ENCODE measurements at places on chromosomes 5 and 9.

GRCh38 chr9:136204838-136205706, at the start of gene LHX3:
LHX3 (minus strand) TSS chr9:136205128; CDS start chr9:136205012, 116 bp downstream.
- DNase-seq, result no peak

GRCh38 chr5:127564002-127564769, 46.7 kb downstream of the PRRC1 start:
- peak; percentile 34 for DNase-seq

- DNase-seq, result no peak
Measured at GRCh38 chr5:132673939-132674630, at the start of gene IL4. IL4 (plus strand) TSS chr5:132673989; CDS start chr5:132674051, 62 bp downstream.

DNA sequence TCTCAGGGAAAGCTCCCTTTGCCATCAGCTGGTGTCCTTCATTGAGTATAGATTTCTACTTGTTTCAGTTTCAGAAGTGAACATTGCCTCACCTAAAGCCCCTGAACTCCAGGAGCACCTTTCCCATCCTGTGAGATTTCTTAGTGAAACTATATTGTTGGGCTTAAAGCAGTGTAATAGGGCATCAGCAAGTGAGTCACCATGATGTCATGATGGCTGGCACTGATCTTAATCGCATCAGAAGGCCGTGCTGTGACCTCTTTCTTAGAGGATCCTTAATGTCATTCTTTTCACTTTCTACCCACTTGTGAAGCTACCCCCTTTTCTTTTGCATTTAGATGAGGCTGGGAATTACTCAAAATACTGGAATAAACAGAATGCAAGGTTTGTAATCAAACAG, 401.3 kb downstream of the MTRR start:
- DNase-seq, result no peak

DNA sequence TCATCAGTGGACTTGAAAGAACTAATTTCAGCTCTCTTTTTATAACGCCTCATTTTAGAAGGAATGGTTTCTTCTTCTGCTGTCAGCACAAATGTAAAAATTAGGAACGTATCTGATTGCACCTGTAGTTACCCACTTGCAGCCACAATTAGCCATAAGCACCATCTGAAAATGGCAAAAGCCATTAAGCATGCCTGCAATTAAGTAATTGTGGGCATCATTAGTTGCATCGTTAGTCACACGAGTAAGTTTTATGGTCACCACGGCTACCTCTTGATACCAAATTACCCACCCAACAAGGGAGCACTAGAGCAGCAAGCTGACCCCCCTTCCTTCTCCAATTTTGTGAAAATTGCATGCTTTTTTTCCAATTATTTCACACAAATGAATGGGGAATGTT, 25.8 kb upstream of the SLC44A1 start:
- DNase-seq, result no peak

GRCh38 chr5:65190328-65191053, 291.2 kb downstream of the ADAMTS6 start:
- peak; percentile 98 for DNase-seq

DNA sequence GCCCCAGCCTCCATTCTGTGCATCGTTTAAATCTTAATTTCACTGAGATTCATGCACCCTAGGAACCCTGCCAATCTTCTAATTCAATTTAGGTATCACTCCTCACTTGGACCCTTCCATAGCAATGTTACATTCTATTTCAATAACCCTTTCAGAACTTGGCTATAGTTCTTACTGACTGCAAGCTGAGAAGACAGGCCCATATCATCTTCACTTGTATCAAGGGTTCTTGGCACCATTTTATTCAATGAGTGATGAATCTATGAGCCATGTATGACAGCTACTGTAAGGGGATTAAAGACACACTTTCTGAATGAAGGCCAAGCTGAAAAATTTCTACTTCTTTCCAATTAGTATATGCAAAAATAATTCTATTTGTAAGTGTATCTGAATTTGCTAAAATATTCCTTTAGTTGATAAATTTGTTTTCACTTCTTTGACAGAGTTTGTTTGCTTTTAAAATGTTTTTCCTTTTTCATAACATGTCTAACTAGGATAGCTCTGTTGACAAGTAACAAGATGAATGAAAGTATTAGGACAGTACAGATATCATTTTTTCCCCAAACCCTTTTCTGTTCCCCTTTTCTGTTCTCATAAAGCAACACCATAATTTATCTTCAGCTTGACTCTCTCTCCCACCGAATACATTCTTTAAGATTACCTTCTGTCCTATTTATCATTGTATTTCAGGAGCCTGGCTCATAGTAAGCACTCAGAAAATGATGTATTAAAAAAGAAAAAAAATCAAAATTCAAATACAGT, 9.6 kb downstream of the ITGA2 start:
- no peak for DNase-seq

DNA sequence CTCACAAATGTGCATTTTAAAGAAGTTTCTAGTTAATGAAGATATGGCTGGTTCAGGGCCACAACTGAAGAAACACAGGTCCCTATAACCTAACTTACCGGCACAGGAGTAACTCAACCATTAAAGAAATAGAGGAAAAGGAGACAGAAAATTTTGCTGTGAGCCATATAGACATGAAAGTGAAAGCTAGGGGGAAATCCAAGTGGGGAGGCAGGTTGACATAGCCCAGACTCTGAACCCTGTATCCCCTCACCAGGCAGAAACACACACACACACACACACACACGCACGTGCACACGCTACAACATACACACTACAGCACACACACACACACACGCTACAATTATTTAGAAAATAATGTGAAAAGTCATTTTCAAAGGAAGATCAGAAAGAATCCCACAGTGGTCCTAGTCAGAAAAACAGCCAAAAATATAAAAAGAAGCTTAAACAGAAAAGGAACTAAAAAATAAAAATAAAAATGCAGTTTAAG, 856.4 kb upstream of the CDH6 start:
- DNase-seq, result no peak

- DNase-seq, result no peak
Measured at GRCh38 chr5:122366501-122366900, 54.5 kb downstream of the SNCAIP start.

DNA sequence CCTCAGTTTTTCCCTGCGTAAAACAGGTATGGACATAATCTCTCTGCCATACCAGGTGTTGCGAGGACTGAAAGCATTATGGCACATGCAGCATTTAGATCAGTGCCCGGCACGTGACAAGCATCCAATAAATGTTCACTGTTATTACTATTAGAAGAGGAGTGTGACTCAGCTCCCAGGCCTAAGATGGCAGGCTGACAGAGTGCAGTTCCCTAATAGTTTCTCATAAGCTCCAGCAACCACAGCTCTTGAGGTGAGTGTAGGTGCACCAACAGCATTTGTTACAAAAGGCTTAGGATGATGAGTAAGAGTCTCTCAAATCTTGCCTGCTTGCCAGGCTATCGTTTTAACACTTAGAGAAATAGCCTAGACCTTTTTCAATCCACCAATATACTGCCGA, 28.9 kb upstream of the GLIS3 start:
- no peak for DNase-seq

- no peak for DNase-seq
Measured at GRCh38 chr9:119736491-119737454, 367.5 kb upstream of the BRINP1 start.

DNA sequence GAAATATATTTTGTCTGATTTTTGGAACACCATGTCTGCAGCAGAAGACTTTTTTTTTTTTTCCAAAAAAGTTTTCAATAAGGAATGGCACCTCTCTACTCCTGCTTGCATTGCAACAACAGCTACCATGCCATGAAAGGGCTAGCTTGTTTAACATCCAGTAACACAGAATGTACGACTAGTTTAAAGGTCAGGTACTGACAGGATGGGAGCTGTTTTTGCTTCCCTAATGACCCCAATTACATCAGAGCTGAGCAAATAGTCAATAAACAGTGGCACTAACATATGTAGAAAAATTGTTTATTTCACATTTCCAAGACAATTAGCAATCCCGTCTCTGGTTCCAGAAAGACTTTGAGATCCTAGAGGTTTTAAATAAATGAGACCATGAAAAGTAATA, 693.8 kb downstream of the NR2F1-AS1 start:
- DNase-seq, result no peak

DNA sequence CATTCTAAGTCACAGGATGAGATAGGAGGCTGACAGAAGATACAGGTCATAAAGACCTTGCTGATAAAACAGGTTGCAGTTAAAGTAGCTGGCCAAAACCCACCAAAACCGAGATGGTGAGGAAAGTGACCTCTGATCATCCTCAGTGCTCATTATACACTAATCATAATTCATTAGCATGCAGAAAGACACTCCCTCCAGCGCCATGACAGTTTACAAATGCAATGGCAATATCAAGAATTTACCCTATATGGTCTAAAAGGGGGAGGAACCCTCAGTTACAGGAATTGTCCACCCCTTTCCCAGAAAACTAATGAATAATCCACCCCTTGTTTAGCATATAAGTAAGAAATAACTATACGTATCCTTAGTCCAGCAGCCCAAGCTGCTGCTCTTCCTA, 63.2 kb upstream of the IQGAP2 start:
- no peak for DNase-seq

DNA sequence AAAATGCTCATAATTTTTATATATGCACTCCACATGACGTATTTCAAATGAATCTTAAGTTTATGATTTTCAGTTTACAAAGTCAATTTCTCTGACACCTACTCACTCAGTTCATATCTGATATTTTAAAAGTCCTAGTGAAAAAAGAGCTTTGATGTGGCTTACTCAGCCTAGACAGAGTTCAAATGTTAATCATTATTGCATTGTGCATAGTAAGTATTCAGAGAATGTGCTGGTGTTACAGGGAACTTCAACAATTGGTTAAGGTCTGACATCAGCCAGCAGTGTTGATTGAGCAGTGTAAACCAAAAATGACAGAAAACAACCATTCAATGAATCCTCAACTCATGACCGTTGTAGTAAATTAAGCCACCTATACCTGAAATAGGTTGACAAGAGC, 147.2 kb upstream of the LHFPL2 start:
- peak; percentile 44 for DNase-seq

DNA sequence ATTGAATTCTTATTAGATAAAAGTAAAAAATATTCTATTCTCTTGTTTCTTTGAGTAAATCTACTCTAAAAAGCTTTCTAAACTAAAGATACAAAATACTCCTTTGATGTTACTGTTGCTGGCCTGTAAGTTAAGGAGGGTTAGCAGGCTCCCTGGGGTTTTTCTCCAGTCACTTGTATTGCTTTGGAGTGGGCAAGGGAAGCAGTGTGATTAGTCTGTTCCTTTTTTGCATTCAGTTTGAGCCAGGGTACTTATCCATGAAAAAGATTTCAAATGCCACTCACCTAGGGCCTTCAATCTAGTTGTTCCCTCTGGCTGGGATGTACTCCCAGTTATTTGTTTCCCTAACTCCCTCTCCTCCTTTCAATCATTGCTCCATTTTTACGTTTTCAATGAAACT, 256.2 kb upstream of the SMC2 start:
- no peak for DNase-seq

DNA sequence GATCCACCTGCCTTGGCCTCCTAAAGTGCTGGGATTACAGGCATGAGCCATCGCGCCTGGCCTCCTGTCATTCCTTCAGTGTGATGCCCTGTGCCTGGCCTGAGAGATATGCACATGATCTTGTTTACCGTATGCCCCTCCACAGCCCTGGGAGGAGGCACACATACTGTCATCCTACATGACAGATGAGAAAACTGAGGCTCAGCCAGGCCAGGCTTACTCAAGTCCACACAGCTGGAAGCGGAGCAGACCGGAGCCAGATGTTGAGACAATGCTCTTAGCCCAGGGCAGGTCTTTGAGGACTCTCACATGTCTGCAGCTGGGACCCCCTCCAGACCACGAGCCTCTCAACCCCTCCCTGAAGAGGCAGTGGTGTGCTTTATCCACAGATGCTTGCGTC, 38.7 kb upstream of the SH3PXD2B start:
- DNase-seq, result no peak

DNA sequence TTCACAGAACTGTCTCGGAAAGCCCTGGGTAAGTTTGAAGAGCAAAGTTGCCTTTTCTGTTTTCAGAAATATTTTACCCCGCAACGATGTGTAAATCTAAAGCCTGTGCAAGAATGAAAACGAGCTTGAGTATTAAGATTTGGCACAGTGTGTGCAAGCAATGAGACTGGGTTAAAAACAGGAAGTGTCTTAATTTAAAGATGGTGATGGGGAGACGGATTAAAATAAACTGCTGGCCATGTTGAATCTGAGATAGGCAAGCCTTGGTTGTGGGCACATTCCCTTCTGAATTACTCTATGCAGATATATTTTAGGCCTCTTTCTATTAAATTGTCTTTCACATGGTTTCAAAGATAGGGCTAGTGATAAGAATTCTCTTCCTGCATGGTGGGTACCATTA, 294.2 kb upstream of the DMRT1 start:
- DNase-seq, result no peak

DNA sequence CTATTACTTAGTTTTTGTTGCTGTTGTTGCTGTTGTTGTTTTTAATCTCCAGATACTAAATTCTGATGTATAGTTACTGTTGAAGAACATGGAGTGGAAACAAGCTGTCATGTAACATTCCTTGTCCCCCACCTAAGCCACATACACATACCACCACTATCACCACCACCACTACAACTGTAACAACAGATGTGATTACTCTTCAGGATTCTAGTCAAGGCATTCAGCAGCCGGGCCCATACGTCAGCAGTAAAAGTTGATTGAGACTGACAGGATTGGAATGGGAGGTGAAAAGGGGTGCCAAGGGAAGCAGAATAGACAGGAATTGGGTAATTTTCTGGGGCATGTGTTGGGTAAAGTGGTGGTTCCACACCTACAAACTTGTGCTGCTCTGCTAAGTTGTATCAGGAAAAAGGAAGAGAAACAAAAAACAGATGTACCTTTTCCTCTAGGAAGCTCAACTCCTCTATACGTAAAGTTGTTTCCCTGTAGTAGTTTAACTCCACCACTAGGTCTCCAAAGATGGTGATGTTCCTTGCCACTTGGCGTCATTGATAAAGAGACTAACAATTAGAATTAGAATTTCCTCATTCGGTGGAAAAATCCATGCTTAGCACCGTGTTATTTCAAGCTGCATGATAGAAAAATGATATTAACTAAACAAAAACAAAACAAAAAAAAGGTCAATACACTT, 138.6 kb downstream of the ARRDC3 start:
- DNase-seq, result no peak

DNA sequence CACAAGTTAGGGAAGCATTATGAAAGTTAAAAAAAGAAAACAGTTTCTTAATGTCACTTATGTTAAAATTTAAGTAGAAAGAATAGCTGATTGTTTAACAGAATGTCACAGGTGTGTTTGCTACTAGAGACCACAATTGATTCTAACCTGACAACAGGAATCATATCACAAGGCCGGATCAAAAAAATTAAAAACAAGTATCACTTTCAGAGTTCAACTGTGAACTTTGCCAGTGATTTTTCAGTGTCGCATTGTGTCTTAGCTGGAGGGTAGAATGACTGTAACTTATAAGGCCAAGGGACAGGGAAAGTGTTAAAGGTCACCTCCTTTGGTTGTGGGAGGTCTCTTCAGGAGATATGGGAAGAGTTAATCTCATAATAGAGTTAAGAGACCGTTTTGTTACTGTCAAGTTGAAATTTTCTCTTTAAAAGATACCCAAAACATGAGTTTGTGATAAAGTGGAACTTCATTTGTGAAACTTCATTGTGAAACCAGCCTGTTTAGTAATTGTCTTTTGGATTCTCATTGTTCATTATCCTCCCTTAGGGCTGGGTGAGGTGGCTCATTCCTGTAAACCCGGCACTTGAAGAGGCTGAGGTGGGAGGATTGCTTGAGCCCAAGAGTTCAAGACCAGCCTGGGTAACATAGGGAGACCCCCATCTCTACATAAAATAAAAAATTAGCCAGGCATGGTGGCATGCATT, 40.9 kb downstream of the CPEB4 start:
- DNase-seq, result no peak

GRCh38 chr9:120490888-120491595, 88.9 kb downstream of the CDK5RAP2 start:
- no peak for DNase-seq

Data from fibroblast of skin of left quadriceps (primary cell).